ENCODE measurements at places on chromosomes 3 and 15.

- no peak for DNase-seq
Observed at GRCh38 chr3:141242377-141243092, 10.9 kb downstream of the PXYLP1 start.

DNA sequence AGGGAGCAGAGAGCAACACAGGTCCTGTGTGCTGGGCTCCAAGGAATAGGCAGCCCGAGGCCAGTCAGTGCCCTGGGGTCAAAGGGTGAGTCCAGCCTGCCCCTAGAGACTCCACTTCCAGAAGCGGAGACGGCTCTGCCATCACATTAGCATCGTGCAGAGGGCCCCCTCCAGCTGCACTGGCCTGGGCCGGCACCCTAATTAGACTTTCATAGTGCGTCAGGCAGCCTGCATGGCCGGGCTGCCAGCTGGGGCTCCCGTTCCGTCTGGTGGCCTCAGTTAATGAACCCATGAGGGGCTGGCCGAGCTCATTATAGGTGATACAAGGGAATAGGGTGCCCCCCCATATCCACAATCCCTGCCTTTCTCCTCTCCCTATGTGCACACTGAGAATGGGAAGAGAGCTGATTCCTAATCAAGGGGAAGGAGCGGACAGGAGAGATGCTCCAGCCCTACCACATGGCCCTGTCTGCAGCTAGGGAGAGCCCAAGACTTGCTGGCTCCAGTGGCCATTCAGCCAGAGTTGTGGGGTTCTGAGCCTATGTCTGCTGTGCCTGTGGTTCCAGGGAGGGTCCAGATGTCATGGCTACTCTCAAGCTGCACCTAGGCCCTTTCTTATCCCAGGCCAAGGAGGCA, 128.0 kb downstream of the SRGAP3 start:
- DNase-seq, result no peak

GRCh38 chr3:94811836-94812235, 749.0 kb downstream of the NSUN3 start:
- no peak for DNase-seq

DNA sequence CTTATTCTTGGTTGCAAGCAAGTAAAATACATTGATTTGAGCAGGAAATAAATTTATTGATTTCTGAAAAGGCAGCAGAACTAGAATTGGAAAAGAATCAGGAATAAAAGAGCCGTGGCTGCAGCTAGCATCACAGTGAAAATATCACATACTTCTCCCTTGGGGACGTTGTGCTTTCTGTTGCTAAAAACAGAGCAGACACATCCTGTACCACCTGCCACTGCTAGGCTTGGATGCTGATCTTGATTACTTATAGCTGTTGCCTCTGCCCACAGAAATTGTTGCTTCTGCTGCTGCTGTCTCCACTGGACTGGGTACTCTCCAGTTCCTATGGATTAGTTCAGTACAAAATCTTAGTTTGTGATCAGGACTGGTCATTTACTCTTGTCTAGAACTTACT, 283.8 kb downstream of the C3orf38 start:
- no peak for DNase-seq

GRCh38 chr15:52651868-52652267, 27.3 kb downstream of the ATOSA start:
- peak; percentile 69 for DNase-seq

DNA sequence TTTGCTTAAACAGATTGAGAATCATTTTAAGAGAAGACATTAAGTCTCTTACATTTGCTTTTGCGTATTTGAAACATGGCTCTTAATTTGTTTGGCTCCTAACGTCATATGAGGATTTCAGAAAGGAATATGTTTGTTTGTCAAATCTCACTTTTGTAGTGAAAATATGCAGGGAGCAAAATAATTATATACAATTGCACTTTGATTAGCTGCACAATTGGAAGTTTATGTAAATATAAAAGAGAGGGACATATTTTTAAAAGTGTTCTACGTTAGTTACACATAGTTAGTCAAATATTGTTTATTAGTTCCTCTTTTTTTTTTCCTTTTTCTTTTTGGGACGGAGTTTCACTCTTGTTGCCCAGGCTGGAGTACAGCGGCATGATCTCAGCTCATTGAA, 42.7 kb upstream of the GOLIM4 start:
- no peak for DNase-seq

- no peak for DNase-seq
Observed at GRCh38 chr3:23589602-23590001, 216.2 kb upstream of the UBE2E1 start.
